Daoy (cell line): ENCODE measurements at places on chromosomes 7 and 10. TPM values are rescaled to one million over a fixed set of nuclear protein-coding genes. Genes with fewer than 3 reads are reported as not detected.

Gene SLIT1
- 0.11 TPM in 1 of 2 replicates, not detected in the other for total RNA-seq

GRCh38 chr7:108459922-108460551 lies 3.8 kb upstream of the NRCAM start:
- peak; percentile 44 for DNase-seq

Gene NKX1-2
- total RNA-seq, result not detected in 2 replicates

Gene PRTFDC1
- 4.9 and 8.7 TPM in 2 replicates for total RNA-seq

DNA sequence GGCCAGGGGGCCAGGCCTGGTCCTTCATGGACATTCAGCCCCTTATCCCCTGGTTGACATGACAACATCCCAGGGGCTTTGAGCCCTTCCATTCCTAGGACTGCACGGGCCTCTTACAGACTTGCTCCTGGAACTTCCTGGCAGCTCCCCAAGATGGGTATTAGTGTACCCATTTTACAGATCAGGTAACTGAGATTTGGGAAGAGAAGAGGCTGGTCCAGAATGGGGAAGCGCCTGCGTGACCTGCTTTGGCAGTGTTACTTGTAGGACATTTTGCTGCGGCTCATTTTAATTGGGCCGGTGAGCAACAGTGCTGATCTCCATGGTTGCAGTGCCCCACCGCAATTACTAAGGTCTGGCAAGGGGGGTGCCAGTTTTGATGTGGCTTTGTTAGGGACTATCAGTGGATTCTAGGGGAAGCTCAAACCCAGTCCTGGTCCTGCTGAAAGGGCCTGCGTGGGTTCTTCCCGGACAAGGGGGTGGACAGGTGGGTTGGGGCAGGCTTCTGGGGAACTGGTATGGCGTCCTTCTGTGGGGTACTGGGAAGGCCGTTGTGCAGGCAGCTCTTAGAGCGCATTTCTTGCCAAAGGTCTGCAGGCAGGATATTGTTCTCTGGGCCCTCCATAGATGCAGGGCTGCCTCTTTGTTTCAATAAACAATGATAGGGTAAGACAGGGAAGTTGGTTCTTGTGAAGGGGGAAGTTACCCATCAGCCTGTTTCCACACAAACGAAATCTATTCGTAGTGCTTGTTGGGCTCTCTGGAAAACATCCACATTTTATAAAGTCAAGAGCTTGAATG lies 137.6 kb downstream of the RGS10 start:
- DNase-seq, result no peak

Gene FGFBP3
- total RNA-seq, result 0.57 TPM in 1 of 2 replicates, not detected in the other

DNA sequence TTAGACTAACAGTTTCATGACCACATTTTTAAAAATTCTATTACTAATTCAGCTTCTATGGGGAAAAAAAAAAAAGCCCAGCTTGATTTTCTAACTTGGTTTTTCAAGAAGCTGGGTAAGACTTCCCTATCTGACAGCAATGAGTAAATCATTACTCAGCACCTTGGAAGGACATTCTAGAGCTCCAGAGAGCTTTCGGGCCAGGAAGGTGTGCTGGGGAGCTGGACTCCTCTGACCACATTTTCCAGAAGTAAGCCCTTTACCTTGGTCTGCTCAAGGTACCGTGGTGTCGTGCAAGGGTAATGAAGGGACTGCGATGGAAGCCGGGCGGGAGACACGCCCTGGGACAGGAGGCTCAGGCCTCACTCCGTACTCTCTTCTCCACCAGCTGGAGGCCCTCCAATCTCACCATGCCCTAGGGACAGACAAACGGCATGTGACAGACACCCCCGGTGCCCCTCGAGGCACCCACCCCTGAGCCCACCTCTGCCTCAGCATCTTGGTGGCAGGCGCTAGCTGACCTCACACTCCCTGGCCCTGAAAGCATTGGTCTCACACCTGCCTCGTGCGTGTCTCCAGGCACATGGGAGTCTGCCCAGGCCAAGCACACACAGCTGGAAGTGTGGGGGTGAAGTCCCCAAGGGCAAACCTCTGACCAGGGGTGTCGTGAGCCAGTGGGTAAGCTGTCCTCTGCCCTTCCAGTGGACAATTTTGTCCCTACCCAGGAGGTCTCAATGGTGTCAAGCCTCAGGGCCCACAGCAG lies 152.1 kb downstream of the OAT start:
- no peak for DNase-seq

DNA sequence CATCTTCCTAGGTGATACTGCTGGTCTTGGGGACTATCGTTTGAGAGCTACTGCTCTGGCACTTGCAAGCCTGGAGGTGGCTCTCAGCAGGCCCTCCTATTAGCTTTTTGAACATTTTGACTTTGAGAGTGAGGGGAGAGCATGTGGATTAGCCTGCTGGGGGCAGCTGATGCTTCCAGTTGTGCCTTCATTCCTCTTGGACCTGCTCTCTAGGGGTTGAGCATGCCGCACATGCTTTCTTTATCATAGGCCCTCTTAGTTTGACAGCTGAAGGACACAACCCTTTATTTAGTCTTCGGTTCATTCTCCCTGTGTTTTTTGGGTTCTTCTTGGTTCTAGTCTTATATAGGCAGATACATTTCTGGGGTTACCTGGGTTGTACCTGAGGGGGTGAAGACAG lies 132.1 kb downstream of the GALNT17 start:
- DNase-seq, result no peak

DNA sequence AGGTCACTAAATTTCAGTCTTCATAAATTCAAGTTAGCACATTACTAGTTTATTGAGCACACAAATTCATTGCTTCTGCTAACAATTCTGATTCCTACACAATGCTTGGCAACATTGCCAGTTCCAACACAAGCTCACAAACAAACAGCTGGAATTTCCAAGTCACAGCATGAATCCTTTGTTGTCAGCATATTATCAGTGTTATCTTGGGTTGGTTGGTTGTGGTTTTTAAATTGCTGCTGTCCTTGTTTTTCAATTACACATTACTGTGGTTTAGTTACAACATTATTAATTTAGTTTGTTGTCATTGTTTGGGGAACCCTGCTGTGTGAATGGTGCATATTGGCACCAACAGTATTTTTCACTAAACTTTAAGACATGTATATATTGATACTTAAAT lies 86.0 kb upstream of the ARID5B start:
- DNase-seq, result no peak

DNA sequence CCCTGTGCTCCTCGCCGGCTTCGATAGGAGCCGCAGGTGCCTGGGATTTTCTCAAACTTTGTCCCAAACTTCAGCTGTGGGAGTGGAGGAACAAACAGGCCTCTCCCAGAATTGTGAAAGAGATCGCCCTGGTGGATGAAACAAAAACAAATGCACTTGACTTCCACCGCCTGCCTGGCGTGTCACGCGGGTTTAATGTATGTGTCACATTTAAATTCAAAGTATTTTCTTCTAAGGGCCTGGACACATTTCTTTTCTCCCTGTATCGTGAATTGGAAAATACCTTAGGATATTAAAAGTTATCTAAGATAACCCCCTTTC lies 694 bp upstream of the WASL start:
- DNase-seq, result peak; percentile 83

GRCh38 chr7:153675131-153675530 lies 377.1 kb upstream of the DPP6 start:
- no peak for DNase-seq

GRCh38 chr10:113681533-113682470 lies 2.1 kb downstream of the CASP7 start:
- no peak for DNase-seq

Gene AKR1D1
- total RNA-seq, result not detected in 2 replicates

Gene SFTPA1
- total RNA-seq, result not detected in 2 replicates

DNA sequence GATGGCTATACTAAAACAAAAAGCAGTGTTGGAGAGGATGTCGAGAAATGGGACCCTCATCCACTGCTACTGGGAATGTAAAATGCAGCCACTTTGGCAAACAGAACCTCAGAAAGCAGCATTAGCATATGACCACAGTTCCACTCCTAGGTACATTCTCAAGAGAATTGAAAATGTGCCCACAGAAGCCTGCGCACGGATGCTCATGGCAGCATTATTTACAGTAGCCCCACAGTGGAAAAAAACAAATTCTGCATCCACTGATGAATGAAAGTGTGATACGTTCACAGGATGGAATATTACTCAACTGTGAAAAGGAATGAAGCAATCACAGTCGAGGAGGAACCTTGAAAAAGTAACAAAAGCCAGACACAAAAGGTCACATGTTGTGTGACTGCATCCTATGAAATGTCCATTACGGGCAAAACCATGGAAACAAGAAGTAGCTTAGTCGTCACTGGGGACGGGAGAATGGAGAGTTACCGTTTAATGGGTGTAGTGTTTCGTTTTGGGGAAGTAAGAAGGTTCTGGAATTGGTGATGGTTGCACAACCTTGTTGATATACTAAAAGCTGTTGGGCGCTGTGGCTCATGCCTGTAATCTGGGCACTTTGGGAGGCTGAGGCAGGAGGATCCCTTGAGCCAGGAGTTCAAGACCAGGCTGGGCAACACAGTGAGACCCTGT lies 2.5 kb upstream of the UPK3B start:
- no peak for DNase-seq

DNA sequence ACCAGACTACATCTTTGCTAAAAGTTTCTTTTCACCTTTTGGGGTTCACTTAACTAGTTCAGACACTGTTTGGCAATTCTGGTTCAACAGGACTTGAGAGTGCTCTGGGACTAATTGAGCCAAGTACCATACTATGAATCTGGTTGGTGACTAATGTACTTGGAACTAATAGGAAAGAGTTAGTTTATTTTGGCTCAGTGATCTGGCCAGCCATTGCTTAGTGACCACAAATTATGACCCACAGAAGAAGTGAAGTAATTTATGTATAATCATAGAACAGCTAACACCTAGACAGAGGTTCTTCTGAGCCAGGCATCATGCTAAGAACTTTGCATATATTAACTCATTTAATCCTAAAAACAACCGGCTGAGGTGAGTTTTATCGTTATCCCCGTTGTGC lies 126.5 kb upstream of the JCAD start:
- peak; percentile 72 for DNase-seq

GRCh38 chr7:151276666-151277590 lies 28.4 kb upstream of the SMARCD3 start:
- peak; percentile 82 for DNase-seq
